ENCODE measurements at places on chromosomes 1 and 21. TPM values are rescaled to one million over a fixed set of nuclear protein-coding genes. Genes with fewer than 3 reads are reported as not detected.

GRCh38 chr1:54547601-54548388 lies at the start of gene ACOT11:
Gene ACOT11, plus strand, starts transcription at chr1:54548228. Its CDS starts 82 bp downstream, at chr1:54548310.
- no peak within 1 kb of the TSS for H3K4me3 ChIP-seq
- H3K27ac ChIP-seq: peak within 1 kb of the TSS; percentile 76
- DNase-seq: peak; percentile 81
- H3K27me3 ChIP-seq: no peaks in the 10 kb centered on the region

Gene NECTIN4
- total RNA-seq: 3.0 TPM

Gene LYPD8
- total RNA-seq: not detected

Gene VAV3
- total RNA-seq: 18.4 TPM

DNA sequence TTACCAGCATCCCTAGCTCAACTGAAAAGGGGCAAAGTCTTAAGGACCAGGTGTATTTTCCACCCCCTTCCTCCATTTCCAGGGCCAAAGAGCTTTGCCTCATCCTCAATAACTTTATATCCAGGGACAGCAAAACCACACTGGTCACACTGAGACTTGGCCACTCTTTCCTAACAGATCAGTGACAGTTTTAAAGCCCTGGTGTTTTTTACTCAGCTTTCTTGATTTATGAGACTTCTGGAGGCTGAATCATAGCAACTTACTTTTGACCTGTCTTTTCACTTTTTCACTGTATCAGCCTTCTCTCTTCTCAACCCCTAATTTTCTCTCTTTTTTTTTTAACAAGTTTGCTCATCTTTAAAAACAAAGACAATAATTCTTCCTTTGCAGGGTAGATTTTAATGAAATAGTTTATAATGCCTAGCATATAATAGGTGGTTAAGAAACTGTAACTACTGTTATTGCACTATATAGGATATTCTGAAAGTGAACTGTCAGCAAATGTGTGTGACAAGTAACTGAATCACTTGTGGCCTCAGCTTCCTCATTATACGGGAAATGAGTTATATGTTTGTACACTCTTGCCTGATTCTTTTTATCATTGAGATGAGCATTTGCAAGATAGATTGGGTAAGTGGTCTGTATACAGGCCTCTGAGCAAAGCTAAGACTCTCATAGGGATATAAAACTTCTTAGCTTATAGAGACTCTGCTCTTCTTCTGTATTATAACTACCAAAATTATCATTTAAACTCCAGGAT lies 19.7 kb upstream of the DYNLT5 start:
- no peak overlapping the region for H3K27ac ChIP-seq
- H3K27me3 ChIP-seq: no peaks in the 10 kb centered on the region
- no peak overlapping the region for H3K4me3 ChIP-seq
- no peaks in the 10 kb centered on the region for H3K36me3 ChIP-seq
